ENCODE measurements at places on chromosomes 1 and 21. TPM values are rescaled to one million over a fixed set of nuclear protein-coding genes. Genes with fewer than 3 reads are reported as not detected.
A peak's percentile ranks its signal among the peaks of the same experiment; 100 is the strongest.

DNA sequence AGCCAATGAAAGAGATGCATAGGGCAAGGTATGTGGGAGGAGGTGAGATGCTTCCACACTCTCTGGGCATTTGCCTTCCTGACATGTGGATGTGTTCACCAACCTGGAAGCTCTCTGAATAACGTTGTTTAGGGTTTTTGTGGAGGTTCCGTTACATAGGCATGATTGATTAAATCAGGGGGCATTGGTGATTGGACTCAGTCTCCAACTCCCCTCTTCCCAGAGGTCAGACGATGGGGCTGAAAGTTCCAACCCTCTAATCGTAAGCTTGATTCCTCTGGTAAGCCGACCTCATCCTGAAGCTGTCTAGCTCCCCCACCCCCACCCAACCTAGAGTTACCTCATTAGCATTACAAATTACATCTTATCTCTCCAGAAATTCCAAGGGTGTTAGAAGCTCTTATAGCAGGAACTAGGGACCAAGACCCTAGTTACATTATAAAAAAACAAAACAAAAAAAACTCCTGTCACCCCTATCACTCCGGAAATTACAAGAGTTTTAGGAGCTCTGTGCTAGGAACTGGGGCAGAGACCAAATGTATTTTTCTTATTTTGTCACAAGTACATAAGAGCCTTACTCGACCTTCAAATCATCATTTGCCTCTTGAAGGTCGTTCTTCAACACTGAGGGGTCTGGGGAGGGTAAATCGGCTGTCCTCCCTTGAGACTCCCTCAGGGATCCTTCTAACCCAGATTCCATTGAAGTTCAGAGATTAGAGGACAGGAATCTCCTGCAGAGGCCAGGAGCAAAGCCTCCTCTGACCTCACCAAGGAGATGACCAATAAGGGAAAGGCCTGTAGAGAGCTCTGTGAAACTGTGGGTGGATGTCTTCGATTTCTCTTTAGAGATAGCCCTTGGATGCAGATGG, 58.2 kb downstream of the DNTTIP2 start:
- H3K4me1 ChIP-seq, result peaks cover 21% of the 10 kb centered on the region
- no peaks in the 10 kb centered on the region for H3K36me3 ChIP-seq
- no peak for DNase-seq
- H3K27ac ChIP-seq, result no peak overlapping the region

GRCh38 chr1:228032041-228032440, 25.2 kb downstream of the WNT3A start:
- H3K27ac ChIP-seq, result no peak overlapping the region
- H3K4me1 ChIP-seq, result no peaks in the 10 kb centered on the region
- no peak overlapping the region for H3K4me3 ChIP-seq
- H3K36me3 ChIP-seq, result no peaks in the 10 kb centered on the region
- H3K27me3 ChIP-seq, result peaks cover 26% of the 10 kb centered on the region

DNA sequence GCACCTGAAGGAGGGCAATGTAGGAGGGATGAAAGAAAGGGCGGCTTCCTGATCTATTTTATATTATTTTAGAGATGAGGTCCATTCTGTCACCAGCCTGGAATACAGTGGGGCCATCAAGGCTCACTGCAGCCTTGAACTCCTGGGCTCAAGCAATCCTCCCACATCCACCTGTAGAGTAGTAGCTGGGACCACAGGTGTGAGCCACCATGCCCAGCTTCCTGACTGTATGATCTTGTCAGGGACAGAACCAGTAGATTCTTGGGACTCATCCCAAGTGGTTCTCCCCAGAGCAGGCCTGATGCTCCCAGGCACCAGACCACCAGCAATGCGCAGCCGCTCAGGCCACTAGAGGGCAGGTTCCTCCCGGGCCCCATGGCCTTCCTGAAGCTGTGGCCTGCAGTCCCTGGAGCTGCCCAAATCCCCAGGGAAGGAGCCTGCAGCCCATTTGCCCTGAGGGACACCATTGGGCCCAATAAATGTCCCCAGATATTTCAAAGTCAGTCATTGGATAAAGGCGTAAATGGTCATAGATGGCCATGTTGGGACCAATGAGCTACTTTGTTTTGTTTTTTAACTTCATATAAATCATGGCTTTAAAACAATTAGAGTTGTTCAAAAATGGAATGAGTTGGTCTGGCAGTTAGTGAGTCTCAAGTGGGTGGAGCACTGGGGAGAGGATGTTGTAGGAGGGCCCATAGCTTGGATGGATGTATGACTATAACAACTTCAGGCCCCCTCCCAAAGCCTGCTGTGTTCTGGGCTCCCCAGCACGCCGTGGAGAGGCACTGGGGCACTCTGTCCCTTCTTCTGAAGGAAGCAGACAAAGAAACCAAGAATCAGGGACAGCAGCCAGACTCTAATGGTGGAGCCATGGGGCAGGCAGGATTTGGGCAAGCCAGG, 44.7 kb upstream of the GOLT1A start:
- no peaks in the 10 kb centered on the region for H3K27me3 ChIP-seq
- no peak overlapping the region for H3K4me3 ChIP-seq
- no peaks in the 10 kb centered on the region for H3K36me3 ChIP-seq
- H3K27ac ChIP-seq, result no peak overlapping the region
- H3K4me1 ChIP-seq, result no peaks in the 10 kb centered on the region

- no peak overlapping the region for H3K4me3 ChIP-seq
- H3K4me1 ChIP-seq, result no peaks in the 10 kb centered on the region
- DNase-seq, result no peak
- no peak overlapping the region for H3K27ac ChIP-seq
Observed at GRCh38 chr1:177566495-177566894, 395.7 kb downstream of the BRINP2 start.

DNA sequence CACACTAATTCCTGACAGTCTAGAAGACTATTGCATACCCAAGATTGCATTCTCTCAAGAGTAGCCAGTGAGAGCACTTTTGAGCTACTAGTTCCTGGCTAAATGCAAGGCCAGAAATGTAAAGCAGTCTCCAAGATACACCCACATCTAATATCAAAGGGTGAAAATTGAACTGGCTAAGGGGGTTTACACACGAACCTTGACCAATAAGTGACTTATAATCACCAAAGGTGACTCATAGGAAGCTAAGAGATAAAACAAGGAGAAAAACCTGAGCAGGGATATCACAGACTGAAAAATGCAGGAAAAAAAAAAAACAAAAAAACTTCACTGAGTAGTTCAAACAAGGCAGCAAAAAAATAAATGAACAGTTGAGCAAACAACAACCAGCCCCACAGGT, 172.2 kb upstream of the RRP15 start:
- no peaks in the 10 kb centered on the region for H3K36me3 ChIP-seq
- H3K27ac ChIP-seq, result no peak overlapping the region
- no peak for DNase-seq
- no peaks in the 10 kb centered on the region for H3K4me1 ChIP-seq
- no peak overlapping the region for H3K4me3 ChIP-seq

GRCh38 chr1:54922921-54923421, 36.0 kb upstream of the DHCR24 start:
- H3K36me3 ChIP-seq, result no peaks in the 10 kb centered on the region
- H3K4me1 ChIP-seq, result no peaks in the 10 kb centered on the region
- H3K27ac ChIP-seq, result no peak overlapping the region
- no peak for DNase-seq
- H3K27me3 ChIP-seq, result no peaks in the 10 kb centered on the region

DNA sequence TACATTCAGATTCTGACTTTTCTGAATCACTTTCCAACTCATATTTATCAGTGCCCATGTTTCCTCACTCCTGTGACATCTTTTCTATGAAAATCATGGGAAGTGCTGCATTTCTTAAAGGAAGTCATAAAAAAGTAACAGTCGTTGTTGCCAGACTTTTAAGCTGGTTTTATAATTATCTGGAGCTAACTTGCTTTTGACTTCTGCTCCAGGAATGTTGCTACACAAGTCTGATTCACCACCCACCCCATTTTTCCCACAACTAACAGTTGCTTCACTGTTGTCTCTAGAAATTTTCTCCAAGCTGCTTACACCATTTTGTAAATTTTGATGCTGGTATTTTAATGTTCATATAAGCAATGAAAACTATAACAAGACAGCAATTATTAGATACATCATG, 12.2 kb downstream of the FCRLB start:
- DNase-seq, result no peak
- peaks cover 53% of the 10 kb centered on the region for H3K27me3 ChIP-seq
- no peaks in the 10 kb centered on the region for H3K36me3 ChIP-seq
- H3K4me3 ChIP-seq, result no peak overlapping the region
- no peaks in the 10 kb centered on the region for H3K4me1 ChIP-seq

DNA sequence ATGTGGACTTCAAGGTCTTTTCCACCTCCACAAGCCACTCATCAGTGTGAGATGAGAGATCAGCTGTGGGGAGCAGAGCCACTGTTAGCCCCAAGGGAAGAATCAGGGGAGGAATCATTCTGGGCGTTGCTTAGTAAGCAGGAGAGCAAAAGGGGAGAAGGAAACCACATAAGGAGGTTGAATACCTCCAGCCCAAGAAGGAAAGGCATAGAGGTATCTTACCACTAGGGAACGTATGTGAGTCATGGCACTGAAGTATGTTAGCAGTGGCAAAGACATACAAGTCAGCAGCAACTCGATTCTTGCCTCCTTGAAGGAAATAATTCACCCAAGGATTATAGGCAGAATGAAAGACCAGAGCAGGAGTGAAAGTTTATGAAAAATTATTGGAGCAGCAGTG, 31.6 kb upstream of the SLC5A9 start:
- H3K4me1 ChIP-seq, result no peaks in the 10 kb centered on the region
- no peak overlapping the region for H3K27ac ChIP-seq
- H3K36me3 ChIP-seq, result no peaks in the 10 kb centered on the region
- H3K27me3 ChIP-seq, result no peaks in the 10 kb centered on the region

DNA sequence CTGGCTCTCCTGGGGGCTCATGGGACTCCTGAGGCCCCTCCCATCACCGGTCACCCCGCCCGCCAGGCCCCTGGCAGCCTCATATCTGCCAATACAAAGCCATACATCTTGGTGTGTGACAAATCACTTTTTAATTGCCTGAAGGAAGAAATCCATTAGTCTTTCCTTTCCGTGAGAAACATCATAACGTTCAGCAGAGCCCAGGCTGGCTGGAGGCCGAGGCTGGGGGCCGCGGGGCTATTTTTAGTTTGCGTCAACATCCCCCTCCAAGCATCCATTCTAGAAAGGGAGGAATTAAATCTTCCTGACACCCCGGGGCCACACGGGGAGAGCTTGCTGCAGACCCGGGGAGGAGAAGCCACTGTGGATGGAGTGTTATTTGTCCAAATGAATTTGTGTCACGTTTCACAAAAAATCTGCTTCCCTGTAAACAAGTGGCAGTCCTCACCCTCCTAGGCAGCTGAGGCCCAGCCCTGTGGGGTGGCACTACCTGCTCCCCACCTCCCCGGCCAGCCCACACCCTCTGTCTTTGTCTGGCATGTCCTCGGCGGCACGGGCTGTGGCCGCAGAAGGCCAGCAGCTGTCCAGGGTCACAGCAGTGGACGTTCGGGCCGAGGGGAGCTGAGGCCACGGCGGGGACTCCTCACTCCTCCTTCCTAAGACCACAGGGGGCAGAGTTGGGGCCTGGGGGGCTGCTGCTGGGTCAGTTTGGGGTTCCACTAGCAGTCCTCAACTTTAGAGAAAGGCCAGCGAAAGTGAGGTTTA, 236.9 kb upstream of the VAMP3 start:
- H3K27ac ChIP-seq, result no peak overlapping the region
- no peak overlapping the region for H3K4me3 ChIP-seq
- H3K27me3 ChIP-seq, result no peaks in the 10 kb centered on the region
- no peaks in the 10 kb centered on the region for H3K4me1 ChIP-seq
- no peak for DNase-seq

- peak overlapping the region; percentile 33 for H3K4me3 ChIP-seq
- H3K27me3 ChIP-seq, result peaks cover 9% of the 10 kb centered on the region
- H3K36me3 ChIP-seq, result no peaks in the 10 kb centered on the region
- H3K4me1 ChIP-seq, result peaks cover 7% of the 10 kb centered on the region
- no peak for DNase-seq
Observed at GRCh38 chr1:20184997-20185833, 681 bp upstream of the UBXN10 start.

DNA sequence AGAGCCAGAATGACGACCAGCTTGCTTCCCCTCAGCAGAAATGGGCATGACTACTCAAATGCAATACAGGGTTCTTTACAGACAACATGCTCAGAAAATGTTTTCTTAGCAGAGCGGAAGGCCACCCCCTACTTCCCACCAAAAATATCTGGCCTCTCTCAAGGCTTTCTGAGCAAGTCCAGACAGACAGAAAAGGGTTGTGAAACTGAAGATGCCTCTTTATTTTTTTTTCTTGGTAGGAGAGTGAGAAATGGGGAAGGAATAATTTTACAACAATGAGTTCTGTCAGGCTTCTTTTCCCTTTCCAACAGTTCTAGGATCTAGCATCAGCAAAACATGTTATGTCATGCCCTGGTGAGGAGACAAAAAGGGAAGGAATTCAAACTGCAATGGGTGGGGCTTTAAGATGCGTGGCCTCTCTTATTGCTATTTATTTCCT, 172.0 kb upstream of the CAMK1G start:
- H3K4me1 ChIP-seq, result no peaks in the 10 kb centered on the region
- H3K27me3 ChIP-seq, result no peaks in the 10 kb centered on the region
- no peak overlapping the region for H3K4me3 ChIP-seq
- H3K27ac ChIP-seq, result peak overlapping the region; percentile 2
- DNase-seq, result peak; percentile 39
- no peaks in the 10 kb centered on the region for H3K36me3 ChIP-seq

The CD53 gene
- 166 TPM for total RNA-seq

The GSTM5 gene
- total RNA-seq, result 4.1 TPM

Measured in thymus (tissue), 14 donors.